Activated naive CD4-positive, alpha-beta T cell (primary cell): ENCODE measurements at places on chromosomes 7 and 10.

- DNase-seq = no peak
Measured at GRCh38 chr7:143479055-143479766, 1.5 kb downstream of the TAS2R41 start.

DNA sequence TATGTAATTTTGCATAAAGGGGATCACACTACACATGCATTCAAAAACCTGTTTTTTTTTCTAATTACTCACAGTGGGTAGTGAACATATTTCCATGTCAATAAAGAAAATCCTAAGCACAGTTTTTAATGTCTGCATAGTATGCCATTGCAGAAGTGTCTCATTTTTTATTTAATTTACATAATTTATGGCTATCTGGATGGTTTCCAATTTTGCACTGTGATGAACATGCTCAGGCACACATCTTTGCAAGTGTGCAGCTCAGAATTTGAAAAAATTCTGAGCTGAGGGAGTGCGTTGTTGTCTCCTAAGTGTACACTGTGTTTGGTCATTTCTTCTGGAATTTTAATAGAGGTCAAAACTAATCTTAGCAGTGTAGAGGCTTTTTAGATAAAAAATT, 2.2 kb downstream of the NPFFR1 start:
- DNase-seq = no peak

GRCh38 chr7:21054427-21055112, 267.9 kb upstream of the SP8 start:
- no peak for DNase-seq

- no peak for DNase-seq
Measured at GRCh38 chr7:85928500-85928899, 715.2 kb upstream of the GRM3 start.
